CD4-positive, alpha-beta T cell treated with Interleukin-15 for 1 hour (primary cell): ENCODE measurements at places on chromosomes 12 and 14.

DNA sequence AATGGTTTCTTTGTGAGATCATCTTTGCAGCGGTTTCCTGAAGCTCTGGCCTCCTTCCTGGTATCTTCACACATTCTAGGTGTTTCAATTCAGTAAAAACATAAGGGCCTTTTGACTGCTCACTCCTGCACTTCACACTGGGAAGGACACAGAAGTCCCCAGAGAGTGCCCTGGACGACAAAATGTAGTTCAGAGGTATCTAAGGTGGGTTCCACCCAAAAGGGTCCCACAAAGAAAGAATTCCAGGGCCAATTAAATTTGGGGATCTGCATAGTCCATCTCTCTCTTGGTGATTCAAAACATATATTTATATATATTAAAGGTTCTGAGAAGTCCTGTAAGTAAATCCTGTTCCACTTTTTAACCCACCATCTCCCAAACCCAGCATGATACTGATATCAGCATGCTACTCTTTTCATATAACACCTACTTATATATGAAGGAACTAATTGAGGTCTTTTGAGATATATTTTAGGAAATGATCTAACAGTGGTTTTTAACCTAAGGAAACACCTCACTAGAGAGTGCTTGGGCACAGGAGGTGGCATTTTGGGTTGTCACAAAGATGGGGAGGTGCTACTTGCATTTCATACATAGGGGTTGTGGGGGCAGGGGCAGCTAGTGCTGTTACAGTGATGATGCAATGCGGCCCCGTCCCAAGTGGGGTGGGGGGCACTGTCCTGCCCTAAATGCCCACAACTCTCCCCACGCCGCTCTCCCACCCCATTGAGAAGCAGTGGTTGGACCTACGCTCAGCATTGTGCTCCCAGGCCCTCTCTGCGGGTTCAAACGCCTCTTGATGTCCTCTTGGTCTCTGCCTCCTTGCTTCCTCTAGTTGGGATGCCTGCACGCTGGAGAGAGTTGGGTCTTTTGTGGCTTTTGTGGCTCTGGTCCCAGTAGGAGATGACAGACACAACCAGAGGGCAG, 109.4 kb downstream of the ARF6 start:
- peak; percentile 80 for DNase-seq

GRCh38 chr12:15997910-15998309, 86.8 kb downstream of the DERA start:
- no peak for DNase-seq

DNA sequence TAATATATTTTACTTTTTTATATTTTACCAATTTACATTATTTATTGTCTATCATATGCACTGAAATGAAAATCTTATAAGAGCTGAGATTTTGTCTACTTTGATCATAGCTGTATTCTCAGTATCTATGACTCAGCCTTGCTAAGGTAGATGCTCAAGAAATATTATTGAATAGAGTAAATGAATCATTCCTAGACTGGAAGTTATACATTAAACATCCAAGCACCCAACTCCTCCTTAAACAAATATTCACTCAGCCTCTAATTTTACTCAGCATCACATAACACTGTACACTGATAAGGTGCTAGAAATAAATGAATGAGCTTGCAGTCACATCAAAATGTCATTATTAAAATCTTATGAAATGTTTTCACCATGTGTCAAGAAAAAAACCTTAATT, 1424.9 kb downstream of the LRFN5 start:
- DNase-seq = no peak

- no peak for DNase-seq
These were observed 57.6 kb upstream of the BEGAIN start for GRCh38 chr14:100644784-100645183.

GRCh38 chr14:51463461-51463860, 188.2 kb upstream of the FRMD6 start:
- DNase-seq = no peak

DNA sequence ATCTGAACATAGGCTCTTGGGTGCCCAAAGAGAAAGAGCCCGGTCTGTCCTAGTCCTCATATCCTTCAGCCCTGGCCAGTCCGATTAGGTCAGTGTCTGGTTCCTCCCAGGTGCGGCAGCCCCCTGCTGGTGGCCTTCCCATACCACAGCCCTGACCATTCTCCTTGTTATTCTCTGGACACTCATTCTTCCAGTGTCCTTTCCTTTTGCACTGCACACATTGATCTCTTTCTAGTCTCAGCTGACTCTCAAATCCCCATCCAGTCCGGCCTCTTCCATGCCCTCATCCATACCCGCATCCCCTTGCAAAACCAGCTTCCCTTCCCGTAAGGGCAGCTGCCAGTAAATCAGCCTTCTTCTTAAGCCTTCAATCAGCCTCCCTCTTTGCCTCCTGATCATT, 1316.3 kb downstream of the TMEM121 start:
- DNase-seq = no peak

DNA sequence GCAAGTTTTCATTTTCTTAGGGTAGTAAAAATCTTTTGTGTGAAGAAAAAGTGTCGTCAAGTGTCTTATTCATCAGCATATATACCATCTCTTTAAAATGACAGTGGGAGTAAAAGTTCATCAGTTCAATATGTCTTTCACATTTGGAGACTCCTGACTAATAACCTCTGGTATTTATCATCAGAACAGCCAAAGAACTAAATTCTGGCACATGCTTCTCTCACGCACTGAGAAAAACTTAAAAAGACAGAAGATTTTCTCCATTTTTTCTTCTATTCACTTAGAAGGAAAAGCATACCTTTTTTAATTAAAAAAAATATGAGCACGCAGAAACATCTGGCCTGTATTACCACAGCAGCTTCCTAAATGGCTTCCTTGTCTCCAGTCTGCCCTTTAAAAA, 265.7 kb downstream of the AKAP6 start:
- DNase-seq = no peak

DNA sequence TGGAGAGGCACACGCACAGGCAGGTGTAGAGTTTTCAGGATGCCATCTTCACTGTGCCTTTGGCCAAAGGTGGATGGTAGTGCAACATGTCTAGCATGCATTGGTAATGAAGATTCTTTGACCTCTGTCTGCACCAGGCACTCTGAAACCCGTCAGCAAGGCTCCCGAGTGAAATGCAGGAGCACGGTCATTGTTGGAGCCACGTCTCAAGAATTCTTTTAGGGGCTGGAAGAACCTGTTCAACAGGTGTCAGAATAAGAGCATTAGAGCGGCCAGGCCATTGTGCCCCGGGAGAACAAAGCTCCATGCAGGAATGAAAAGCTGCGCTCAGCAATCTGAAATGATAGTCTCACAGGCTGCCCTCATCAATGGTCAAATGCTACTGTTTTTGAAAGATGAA, 40.2 kb upstream of the DICER1 start:
- DNase-seq = no peak

DNA sequence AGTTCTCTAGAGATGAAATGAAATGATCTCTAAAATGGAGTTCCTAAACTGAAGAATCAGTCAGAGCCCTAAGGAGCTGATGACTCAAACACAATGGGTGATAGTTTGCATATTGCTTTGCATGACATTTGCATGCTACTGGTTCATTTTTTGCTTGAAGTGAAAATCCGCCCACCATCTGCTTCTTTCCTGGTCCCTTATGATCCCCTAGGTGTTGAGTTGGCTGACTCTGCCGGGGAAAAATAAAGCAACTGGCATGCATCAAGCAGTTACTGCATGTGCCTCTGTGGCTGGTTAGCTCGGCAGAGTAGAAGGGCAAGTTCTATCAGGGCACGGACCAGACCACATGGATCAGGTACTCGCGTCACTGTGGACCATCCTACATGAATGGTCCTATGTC, 151.1 kb downstream of the PPM1H start:
- DNase-seq = no peak

DNA sequence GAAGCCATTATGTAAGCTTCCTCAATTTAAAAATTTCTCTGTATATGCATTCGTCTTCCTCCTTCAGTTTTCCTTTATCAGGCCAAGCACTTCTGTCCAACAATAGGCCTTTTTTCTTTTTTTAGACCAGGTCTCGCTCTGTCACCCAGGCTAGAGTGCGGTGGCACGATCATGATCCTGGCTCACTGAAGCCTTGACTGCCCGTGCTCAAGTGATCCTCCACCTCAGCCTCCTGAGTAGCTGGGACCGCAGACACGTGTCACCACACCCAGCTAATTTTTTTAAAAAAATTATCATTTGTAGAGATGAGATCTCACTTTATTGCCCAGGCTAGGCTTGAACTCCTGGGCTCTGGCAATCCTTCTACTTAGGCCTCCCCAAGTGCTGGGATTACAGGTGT, 25.8 kb downstream of the TAOK3 start:
- DNase-seq = no peak

DNA sequence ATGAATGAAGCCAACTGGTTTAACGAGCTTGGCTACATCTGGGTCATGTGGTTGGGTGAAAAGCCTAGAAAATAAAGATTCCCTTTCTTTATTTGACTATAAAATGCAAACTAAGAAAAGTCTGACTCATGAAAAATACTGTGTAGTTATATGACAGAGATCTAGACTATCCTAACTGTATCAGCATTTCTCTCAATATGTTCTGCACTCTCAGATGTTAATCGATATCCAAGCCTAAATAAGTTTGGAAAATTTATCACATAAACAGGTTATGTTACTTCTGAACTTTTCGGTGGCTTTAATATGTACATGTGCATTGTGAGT, 133.1 kb downstream of the DAAM1 start:
- DNase-seq = no peak

- no peak for DNase-seq
These were observed 144.6 kb downstream of the RAD51B start for GRCh38 chr14:67963960-67964812.

DNA sequence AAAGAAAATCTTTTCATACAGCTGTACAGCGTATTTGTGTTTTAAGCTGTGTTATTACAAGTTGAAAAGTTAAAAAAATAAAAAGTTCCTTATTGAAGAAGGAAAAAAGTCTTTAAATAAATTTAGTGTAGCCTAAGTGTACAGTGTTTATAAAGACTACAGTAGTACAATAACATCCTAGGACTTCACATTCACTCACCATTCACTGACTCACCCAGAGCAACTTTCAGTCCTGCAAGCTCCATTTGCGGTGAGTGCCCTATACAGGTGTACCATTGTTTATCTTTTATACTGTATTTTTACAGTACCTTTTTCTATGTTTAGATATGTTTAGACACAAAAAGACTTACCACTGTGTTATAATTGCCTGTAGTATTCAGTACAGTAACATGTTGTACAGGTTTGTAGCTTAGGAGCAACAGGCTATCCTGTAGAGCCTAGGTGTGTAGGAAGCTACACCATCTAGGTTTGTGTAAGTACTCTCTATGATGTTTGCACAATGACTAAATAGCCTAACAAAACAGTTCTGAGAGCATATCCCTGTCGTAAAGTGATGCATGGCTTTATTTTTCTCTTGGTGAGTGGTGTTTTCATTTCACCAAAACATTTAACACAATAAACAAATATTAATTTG, 275.2 kb downstream of the DACT1 start:
- DNase-seq = no peak

- DNase-seq = no peak
These were observed 10.0 kb downstream of the PGF start for GRCh38 chr14:74945261-74945851.

- no peak for DNase-seq
These were observed at the start of gene COL2A1 for GRCh38 chr12:48004053-48004941. Gene COL2A1, minus strand, starts transcription at chr12:48004476. Its CDS starts 155 bp downstream, at chr12:48004321.

DNA sequence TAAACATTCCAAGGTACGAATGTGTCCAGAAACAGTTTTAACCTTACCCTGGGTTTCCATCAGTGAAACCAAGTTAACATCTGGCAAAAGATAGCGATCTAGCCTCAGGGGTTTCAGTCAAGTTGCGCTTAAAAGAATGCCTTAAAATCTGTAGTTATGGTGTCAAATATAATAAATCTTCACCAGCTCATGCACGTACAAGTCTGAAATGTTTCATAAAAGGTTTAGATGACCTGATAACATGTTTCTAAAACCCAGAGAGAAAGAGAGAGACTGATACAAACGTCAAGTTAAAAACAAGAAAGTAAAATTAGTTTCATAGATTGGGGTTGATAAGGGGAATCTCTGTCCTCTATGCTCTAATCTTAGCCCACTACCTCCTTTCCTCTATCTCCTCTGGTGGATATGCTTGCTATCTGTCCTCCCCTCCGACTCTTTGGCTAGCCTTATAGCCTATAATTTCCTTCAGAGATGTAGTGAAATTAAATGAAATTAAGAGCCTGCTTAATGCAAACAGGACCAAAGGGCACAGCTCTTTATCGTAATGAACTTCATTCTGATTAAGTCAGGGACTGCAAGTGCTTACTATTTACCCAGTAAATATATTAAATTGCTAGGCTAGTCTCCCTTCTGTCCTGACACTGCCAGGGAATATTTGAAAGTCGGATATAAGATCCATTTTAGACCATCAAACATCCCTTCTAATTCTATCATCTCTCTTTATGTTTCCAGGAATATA, 18.4 kb upstream of the FOS start:
- DNase-seq = no peak

DNA sequence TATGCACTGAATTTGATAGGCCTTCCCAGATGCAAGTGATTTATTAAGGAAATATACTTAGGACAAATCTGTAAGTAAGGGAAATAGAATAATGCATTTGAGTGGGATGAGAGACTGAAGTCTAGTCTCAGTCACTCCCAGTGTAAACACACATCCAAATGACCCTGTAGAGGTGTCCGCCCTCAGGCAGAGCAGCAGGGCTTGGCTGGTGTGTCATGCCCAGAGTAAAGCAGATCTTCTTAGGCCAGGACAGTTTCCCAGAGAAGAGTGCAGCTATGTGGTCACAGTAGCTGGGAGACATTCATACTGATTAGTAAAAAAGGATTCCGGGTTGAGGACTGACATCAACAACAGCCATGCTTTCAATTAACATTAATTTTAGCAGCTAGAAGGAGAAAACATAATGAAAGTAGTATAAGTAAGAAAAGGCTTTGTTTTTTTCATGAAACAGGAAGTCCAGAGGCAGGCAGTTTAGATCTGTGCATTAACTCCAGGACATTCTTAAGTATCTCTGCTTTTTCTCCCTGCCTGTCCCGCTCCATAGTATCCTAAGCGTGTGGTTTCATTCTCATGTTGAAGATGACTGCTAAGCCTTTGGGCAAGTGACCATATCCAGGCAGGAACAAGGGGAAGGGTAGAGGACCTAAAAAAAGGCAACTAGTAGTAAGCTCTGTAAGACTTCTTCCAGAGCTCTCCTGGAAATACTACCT, 35.7 kb downstream of the CNTN1 start:
- DNase-seq = no peak

GRCh38 chr14:86575141-86575540, 1045.2 kb downstream of the FLRT2 start:
- no peak for DNase-seq

- DNase-seq = no peak
These were observed 45.5 kb upstream of the RERGL start for GRCh38 chr12:18135509-18135908.

DNA sequence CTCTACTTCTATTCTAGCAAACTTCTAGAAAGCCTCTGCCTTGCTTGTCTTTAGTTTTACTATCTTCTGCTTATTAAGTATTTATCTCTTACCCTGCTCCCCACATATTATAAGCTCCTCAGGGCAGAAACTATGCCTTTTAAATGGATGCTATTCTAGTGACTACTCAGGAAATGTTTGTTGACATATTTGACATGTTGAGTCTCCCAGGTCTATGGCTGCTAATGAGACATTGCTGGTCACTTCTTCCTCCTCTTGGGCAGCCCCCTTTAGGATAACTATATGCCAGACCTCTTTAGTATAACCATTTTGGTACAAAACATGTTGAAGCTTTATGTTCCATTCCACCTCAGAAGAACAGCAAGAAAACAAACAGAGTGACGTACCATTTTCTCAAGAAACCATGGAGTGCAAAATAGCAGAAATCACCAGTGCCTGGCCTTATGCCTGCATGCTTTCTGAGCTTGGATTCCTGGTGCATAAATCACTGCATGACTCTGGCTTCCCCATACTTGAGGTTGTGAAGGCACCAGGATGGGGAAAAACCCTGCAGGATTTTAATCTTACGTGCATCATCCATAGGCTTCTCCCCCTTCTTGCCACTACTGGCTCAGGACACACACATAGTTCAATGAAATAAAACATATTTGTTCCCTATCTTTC, 202.6 kb downstream of the TMX1 start:
- DNase-seq = no peak
